ENCODE measurements at places on chromosomes 2 and 18.
A peak's percentile ranks its signal among the peaks of the same experiment; 100 is the strongest.

GRCh38 chr18:76167845-76168621, 327.0 kb downstream of the ZNF516 start:
- DNase-seq: no peak

GRCh38 chr2:137644731-137645130, 319.5 kb upstream of the HNMT start:
- peak; percentile 27 for DNase-seq

DNA sequence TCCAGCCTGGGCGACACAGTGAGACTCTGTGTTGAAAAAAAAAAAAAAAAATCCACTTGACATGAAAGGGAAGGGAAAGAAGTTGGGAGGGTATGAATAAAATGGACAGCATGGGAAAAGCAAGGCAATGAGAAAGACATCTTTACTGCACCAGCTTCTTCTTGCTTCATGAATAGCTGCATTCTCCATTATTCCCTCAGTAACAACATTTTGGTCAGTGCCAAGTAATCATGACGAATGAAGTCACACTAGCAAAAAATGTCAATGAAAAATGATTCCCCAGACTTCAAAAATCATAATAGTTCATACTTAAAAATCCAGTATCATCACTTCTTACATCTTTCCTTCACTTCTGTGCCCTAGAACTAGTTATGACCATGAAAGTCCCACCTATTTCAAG, 30.4 kb downstream of the ADAM17 start:
- no peak for DNase-seq

- no peak for DNase-seq
Measured at GRCh38 chr2:750628-751027, 73.4 kb upstream of the TMEM18 start.

DNA sequence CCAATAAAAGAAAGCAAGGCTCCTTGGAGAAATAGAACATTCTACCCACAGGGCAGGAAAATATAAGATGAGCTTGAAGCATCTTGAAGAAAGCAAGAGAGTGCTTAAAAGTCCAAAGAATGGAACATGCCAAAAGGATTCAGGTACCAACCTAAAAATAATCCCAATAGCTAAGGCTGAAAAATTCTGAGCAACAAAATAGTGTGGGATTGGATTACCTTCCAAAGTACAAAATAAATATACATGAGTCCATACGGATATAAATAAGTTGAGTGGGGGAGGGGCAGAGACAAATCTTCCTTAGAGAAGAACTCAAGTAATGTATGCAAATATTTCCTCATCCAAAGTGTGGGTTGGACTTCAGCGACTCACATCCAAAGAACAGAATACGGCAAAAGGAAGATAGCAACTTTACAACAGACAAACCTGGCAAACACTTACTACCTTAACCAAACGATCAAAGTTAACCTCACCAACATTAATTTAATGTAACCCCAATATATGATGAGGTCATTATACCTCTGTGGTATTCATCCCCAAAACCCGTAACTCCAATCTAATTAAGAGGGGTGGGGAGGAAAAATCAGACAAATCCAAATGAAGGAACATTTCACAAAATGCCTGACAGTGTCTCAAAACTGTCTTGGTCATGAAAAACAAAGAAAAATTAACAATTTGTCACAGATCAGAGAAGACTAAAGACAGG, 26.9 kb downstream of the MEMO1 start:
- DNase-seq: no peak

DNA sequence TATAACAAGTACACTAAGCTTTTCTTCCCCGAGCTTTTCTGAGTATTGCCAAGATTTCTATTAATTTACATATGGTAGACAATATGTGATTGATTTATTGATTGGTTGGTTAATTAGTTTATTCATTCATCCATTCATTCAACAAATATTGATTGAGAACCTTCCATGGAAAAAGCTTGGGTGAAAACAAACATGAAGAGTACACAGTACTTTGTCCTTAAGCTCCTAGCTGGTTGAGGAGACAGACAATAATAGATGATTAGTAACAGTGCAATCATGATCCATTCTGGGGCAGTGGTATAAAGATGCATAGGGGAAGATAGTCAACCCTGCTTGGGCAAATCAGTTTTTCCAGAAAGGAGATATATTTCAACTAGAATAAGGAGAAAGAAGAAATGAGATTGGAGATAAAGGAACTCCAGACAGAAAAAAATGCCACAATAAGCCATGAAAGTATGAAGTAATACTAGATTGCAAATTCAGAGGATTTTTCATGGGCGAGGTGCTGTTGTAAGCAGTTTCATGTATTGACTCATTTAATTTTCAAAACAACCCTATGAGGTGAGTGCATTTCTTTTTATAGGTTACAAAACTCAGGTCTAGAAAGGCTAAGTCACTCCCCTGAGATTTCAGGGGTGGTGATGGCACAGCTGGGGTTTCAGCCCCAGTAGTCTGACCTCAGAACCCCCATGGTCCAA, 129.5 kb downstream of the RND3 start:
- no peak for DNase-seq

DNA sequence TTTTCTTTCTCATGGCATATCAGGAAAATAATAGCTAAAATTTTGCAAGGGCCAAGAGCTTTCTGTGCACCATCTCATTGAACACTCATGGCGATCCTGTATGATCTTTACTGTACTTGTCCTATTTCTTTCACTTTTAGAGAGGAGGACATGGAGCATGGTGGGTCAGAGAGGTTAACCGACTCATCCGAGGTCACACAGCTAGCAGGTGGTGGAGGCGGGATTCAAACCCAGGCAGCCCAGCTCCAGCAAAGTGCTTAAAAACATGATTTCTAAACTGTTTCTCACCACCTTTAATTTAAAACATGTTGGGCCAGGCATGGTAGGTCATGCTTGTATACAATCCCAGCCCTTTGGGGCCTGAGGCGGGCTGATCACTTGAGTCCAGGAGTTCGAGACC, 6.4 kb downstream of the NGEF start:
- peak; percentile 20 for DNase-seq

- no peak for DNase-seq
Measured at GRCh38 chr18:3855966-3856365, 406.0 kb downstream of the TGIF1 start.

GRCh38 chr18:24346254-24346653, 51.4 kb downstream of the OSBPL1A start:
- no peak for DNase-seq

- DNase-seq: no peak
Measured at GRCh38 chr2:229313591-229313990, 42.5 kb upstream of the PID1 start.

- DNase-seq: peak; percentile 93
Measured at GRCh38 chr2:237315170-237315828, 98.7 kb downstream of the COL6A3 start.

GRCh38 chr2:182893666-182894065, 27.2 kb upstream of the FRZB start:
- no peak for DNase-seq

DNA sequence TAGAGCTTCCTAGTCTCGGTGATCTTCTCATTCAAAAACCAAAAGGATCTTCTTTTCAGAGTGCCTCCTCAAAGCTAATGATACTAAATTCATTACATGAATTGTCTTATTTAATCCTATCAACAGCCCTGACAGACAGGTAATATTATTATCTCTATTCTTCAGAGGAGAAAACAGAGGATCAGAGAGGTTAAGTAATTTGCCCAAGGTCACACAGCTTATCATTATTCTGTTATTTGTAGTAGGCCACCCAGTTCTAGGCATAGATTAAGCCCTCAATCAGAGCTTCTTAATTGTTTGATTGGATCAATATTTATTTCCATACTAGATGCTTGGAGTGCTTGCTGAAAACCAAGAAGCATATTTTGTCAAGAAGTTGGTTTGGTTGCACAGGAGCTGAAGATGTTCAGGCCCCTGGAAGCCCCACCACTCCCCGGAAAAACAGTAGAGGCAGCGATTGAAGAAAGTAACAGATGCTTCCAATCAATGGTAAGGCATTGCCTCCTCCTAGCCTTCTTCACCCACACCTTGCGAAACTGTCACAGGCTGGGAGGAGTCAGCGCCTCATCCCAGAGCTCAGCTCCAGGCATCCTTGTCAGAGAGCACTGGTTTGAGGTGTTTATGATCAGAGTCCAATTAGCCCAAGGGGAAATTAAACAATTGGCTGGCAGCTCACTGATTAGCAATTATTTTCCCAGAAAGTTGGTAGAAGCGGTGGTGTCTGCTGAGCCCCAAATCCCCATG, 487.2 kb downstream of the BCL11A start:
- no peak for DNase-seq

GRCh38 chr18:32920796-32921787, 148.3 kb upstream of the KLHL14 start:
- no peak for DNase-seq

GRCh38 chr2:96601382-96602292, 36.5 kb downstream of the KANSL3 start:
- DNase-seq: no peak

- no peak for DNase-seq
Measured at GRCh38 chr2:236545814-236546480, 23.7 kb upstream of the ACKR3 start.

GRCh38 chr2:10400568-10400977, 47.6 kb downstream of the ODC1 start:
- no peak for DNase-seq

DNA sequence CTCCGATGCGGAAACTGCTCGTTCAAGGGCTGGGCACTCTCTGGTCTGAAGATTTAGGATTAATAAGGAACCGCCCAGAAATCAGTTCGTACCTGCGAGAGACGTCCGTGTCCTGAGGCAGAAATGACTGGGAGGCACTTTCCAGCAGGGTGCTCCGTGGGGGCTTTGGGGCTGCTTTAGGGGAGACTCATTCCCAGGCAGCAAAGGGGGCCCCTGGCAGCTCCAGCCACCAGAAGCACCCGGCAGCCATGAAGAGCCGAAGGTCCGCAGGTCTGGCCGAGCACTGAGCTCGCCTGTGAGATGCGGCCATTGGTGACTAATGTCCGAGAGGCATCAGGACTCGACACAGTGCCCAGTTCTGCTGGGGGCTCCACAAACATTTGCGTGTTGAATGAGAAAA, 20.9 kb downstream of the KCNG2 start:
- DNase-seq: no peak

DNA sequence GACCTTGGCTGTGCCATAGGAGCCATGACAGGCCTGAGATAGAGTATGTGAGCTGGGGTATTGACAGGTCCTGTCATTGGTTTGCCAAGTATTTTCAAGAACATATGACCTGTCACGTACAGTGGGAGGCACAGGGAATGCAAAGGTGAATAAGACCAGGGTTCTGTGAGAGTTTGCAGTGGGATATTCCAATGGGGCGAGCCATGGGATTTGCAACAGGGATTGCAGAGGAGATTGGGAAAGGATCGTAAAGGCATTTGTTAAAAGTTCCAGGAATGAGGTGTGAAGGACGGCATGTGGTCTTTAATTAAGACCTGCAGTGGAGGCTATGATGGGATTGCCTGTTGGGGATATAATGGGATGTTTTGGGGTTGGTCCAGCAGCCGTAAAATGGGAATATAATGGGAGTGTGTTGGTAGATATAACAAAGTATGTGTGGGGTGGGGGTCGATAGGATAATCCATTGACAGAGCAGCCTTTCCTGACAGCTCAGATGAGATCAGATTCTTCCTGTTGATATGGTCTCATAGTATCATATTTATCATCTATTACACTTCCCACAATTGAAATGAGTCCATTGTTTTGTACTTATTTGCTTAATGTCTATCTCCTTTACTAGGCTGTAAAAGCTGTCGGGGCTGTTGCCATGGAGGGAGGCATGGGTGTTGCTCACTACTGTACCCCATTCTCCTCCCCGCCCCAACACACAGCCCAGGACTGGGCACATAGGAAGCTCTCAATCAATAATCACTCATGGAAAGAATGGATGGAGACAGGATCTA, 38.1 kb downstream of the PKDCC start:
- no peak for DNase-seq

GRCh38 chr2:213766062-213766461, 481.8 kb downstream of the SPAG16 start:
- DNase-seq: no peak

DNA sequence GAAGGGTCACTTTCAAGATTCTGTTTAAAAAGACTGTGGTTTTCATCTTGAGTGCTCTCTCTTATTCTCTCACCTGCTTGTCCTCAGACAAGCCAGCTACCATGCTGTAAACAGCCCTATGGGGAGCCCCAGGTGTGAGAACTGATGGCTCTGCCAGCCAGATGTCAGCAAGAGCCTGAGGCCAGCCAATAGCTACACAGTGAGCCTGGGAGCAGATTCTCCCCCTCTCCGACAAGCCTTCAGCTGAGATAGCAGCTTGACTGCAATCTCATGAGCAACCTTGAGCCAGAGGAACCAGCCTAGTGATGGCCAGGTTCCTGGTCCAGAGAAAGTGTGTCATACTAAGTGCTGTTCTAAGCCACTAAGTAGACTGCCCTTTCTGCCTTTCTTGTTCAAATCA, 272.1 kb downstream of the NAPG start:
- no peak for DNase-seq

- DNase-seq: no peak
Measured at GRCh38 chr2:65913813-65914212, 481.4 kb upstream of the SPRED2 start.
